ENCODE measurements at places on chromosomes 13 and 19.

- no peak for DNase-seq
Observed at GRCh38 chr13:41428155-41428554, 29.2 kb upstream of the RGCC start.

DNA sequence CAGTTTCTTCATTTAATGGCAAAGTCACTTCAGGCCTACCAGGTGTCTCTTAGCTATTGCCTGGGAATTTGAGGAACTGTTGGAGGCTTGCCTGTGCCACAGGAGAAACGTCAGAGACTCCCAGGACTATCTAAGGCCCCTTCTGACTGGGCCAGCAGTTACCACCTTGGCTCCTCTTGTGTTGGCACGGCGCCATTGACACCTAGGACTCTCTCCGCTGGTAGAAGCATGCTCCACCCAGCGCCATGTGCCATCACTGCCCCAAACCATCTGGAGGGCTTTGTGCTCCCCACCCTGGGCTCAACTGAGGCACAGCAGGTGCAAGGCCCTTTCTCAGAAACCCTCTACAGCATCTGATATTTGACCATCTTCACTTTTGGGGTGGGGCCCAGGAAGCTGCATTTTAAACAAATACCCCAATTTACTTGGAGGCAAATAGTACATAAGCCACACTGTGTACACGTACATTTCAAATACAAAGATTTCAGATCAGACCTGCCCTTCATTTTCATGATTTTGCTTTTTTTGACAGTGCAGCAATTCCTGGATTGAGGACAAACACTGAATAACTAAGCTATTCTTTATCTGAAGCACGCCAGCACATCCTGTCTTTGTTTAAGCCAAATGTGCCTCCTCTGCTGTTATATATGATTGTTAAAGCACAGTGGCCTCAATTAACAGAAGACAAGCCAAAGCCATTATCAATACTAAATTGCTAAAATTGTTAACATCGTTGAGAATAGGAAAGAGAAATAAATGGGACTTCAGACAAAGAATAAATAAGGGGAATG lies 59.9 kb upstream of the TPP2 start:
- DNase-seq = no peak

DNA sequence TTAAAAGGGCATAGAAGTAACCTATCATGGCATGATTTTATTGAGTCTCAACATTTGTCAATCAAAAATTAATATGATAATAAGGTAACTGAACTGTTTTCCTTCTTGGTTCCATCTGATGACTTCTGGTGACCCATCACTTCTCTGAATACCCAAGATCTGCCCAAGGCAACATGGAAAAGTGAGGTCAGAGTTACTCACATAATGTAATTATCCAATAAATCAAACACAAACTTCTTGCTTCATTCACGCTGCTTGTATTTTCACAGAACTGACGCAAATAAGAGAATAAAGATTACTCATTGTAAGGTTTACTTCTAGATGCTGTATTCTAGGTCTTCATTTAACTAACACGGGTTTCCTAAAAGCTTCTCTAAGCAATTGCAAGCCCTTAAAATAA lies 361.6 kb downstream of the RBM26 start:
- no peak for DNase-seq

- DNase-seq = no peak
Observed at GRCh38 chr13:85970727-85971126, 171.5 kb upstream of the SLITRK6 start.

DNA sequence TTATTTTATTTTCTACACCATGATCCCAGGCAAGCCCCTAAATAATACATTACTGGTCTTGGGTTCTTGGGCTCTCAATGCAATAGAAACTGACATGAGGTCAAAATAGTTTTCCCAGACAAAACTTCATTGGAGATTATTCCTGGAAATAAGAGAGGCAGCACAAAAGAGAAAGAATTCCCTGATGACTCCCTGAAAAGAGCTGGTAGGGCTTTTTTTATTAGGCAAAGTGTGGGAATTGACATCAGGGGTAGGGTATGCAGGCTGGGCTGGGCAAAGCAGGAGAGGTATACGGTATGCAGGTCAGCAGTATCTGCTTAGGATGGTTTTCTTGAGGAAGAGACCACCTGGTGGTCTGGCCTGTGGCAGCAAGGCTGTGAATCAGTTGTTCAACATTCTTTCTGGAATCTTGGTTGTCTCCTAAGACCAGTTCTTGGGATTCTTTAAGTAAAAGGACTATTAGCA lies 9.3 kb upstream of the IGFL3 start:
- no peak for DNase-seq

DNA sequence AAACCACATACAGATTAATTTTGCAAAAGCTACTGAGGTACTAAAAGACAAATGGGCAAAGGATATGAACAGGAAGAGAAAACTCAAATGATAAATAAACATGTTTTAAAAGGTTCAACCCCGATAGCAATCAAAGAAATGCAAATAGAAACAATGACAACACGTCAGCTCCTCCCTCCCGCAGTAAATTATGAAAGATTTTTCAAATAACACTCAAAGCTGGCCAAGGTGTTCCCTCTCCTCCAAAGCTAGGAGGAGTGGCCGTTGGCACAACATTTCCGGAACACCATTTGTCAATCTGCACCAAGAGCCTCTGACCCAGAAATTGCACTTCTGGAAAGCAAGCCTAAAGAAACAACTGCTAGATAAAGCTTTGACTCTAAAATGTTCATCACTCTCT lies 28.3 kb downstream of the INSR start:
- no peak for DNase-seq

DNA sequence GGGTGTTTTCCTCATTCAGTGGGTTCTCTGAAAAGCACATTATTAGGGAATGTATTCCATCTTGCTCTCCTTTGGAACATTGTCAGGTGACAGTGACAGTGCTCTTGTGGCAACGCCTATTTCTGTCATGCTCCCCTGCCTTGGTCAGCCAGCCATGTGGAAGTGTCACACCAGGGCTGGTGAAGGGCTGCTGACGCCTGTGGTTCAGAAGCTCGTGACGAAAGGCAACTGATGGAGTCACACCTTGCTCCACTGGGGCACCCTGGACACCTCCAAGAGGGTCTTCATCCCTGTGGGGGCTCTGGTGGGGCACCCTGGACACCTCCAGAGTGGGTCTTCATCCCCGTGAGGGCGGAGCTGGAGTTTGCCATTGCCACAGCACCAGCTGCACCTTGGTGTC lies 68.9 kb upstream of the GPR183 start:
- no peak for DNase-seq

GRCh38 chr19:51219307-51219706 lies 5.6 kb upstream of the CD33 start:
- DNase-seq = no peak

DNA sequence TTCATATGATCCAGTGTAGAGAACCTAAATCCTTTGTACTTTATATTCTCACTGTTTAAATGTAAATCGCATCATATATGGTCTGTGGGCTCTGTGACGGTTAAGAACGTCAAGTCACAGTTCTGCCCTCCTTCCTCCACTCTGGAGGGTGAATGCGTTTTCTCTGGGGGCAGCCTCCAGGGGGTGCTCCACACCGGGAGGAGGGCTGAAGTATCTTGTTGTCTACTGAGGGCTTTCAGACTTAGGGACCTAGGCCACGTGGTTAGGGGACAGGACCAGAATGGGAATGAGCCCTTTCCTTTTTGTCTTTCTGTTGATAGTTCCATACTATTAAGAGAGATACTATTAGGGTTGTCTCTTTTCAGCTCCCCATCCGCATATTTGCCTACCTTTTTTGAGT lies 504.9 kb downstream of the FGF9 start:
- DNase-seq = no peak

DNA sequence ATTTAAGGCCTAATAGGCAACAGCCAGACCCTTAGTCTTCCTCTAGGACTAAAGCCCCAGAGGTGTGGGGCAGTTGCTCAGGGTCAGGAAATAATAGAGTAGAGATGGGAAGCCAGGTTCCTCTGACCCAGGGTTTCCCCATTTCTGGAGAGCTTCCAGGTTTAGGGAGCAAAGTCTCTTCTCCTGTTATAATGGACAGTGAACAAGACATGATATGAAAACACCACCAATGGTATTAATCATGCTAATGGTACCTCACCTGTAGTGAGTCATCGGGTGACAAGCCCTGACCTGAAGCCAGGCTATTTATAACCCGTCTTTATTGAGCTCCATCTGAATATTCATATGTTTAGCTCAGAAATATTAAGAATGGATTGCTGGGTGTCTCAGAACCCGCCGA lies 24.6 kb downstream of the BICRA start:
- DNase-seq = no peak

DNA sequence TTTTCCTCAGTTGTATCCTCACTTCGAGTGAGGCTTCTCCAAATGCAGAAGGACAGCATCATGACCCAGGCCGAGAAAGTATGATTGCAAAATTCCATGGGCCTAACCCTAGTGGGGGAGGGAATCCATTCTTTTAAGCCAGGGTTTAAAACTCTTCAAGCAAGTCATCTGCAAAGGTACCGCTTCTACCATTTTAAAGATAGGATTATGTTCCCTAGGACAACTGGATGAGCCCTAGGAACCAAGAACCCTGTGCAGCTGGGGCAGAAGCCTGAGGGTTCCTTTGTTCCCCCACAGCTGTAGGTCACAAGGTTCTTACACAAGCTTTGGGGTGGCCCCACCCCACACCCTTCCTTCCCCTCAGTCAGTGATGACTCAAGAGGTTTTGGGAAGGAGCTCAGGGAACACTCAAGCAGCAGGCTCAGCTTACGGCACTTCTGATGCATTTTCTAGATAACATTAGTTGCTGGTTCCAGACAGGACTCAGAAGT lies 13.5 kb downstream of the ARL11 start:
- peak; percentile 61 for DNase-seq

GRCh38 chr13:50544211-50544610 lies 299.3 kb downstream of the DLEU7 start:
- no peak for DNase-seq

DNA sequence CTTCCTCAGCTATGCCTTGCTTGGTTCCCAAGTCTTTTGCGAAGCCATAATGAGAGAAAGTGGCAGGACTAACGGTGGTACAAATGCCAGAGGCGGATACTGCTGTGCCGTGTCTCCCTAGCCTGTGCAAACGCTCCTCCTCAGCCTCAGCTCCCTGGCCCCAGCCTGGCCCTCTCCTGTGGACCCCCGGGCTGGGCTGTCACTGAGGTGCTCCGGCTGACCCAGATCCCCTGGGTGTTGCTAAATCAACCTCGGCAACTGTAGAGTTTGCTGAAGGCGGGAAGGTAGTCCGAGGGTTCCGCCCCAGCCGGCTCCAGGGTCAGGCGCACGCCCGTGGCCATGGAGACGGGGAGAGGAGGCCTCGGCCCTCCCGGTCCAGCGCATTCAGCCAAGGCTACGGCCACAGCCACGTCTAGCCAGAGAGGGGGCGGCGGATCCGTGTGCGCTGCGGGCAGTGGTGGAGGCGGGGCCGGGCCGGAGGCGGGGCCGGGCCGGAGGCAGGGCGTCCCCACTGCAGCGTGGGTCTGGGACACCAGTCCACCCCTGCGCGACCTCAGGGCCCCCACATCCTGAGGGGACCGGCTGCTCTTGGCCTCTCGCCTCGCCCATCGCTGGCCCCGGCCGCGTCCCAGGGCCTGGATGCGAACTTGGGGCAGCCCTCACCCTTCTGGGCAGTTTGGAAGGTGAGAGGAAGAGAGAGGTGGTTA lies 16.4 kb upstream of the ZNF492 start:
- no peak for DNase-seq

- no peak for DNase-seq
Observed at GRCh38 chr13:98280176-98280510, 103.1 kb upstream of the RNF113B start.

GRCh38 chr13:41312176-41312500 lies 1.1 kb downstream of the NAA16 start:
- no peak for DNase-seq

- DNase-seq = no peak
Observed at GRCh38 chr13:24338721-24339120, 29.3 kb downstream of the C1QTNF9 start.
